ENCODE measurements at places on chromosomes 7 and 10.

- no peak for DNase-seq
Measured at GRCh38 chr10:102254426-102254825, 9.1 kb downstream of the GBF1 start.

DNA sequence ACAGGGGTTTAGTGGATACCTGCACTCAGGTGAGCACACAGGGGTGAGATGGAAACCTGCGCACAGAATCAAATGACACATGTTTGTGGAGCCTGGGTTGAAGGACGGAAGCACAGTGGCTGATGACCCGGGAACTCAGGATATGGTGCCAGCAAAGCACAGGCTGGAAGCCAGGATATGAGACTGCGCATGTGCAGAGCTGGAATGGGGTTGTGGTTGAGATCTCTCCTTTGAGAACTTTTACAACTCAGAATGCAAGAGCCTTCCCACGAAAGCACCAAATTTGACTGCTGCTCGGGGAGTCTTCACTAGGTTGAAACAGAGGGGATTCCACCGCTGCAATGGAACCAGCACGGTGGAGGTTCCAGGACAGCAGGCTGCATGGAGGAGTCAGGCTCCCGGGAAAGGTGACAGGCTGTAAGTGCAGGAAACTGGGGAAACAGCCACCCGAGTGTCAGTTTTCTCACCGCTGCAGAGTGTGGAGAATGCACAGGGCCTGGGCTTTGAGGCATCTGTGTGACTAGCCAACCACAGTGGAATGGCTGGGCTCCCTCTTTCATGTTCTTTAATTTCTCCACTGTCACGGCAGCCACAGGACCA lies 133.4 kb upstream of the TCERG1L start:
- no peak for DNase-seq

GRCh38 chr10:88187472-88187871 lies 324.0 kb downstream of the PTEN start:
- DNase-seq: no peak

- no peak for DNase-seq
Measured at GRCh38 chr7:122307228-122307621, 2.7 kb upstream of the FEZF1 start.

- DNase-seq: no peak
Measured at GRCh38 chr7:80847027-80847426, 71.8 kb downstream of the SEMA3C start.

GRCh38 chr10:73816917-73817729 lies 5.7 kb upstream of the NDST2 start:
- no peak for DNase-seq

DNA sequence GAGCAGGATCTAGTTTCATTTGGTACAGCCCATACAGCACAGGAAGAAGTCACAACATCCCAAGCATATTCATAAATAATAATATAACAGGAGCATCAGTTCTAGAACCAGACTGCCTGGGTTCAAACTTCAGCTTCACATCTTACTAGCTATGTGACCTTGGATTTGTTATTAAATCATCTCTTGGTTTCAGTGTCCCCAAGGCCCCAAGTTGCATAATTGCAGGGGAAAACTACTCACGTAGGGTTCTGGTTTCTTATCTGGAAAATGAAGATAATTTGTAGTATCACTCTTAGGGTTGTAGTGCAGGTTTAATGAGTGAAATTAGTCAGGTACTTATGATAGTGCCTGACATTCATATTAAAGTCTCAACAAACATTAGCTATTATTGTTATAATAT lies 5.5 kb upstream of the IQUB start:
- DNase-seq: no peak

- DNase-seq: no peak
Measured at GRCh38 chr7:4134631-4135030, 547.5 kb upstream of the FOXK1 start.

DNA sequence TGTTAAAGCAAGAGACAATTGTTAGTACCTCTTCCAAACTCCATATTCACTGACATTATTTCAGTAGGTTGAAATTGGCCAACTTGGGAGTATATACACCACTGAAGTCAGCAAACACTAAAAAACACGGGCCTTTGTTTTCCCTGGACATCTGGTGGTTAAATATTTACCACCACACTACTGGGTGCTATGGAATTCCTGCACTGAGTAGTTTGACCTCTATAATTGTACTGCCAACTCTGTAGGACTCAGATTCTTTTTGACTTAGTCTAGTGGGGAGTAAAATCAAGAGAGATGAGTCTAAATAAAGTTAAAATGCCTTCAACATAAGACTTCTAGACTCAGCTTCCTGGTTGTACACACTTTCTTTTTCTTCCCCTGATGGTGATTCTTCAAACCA lies 41.3 kb upstream of the TES start:
- no peak for DNase-seq

DNA sequence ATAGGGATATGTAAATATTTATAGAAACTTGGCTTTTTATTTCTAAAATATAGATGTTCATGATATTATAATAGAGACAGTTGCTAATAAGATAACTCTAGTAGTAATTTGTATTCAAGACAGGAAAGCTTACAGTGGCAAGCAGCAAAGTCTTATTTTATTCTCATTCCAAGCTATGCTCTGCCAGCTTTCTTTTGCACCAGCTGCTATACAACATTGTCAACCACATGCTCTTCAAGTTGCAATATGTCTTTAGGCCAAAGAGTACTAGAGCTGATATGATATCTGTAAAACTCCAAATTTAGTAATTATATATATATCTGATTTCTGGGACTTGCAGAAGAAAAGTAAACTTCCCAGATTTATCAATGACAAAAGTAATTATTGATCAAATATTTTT lies 350.1 kb downstream of the HGF start:
- DNase-seq: no peak

GRCh38 chr10:7788639-7789286 lies 786 bp downstream of the ATP5F1C start:
- no peak for DNase-seq

GRCh38 chr7:1078519-1078918 lies 9.4 kb upstream of the GPER1 start:
- no peak for DNase-seq

GRCh38 chr7:99229234-99229633 lies 21.3 kb upstream of the KPNA7 start:
- DNase-seq: no peak

DNA sequence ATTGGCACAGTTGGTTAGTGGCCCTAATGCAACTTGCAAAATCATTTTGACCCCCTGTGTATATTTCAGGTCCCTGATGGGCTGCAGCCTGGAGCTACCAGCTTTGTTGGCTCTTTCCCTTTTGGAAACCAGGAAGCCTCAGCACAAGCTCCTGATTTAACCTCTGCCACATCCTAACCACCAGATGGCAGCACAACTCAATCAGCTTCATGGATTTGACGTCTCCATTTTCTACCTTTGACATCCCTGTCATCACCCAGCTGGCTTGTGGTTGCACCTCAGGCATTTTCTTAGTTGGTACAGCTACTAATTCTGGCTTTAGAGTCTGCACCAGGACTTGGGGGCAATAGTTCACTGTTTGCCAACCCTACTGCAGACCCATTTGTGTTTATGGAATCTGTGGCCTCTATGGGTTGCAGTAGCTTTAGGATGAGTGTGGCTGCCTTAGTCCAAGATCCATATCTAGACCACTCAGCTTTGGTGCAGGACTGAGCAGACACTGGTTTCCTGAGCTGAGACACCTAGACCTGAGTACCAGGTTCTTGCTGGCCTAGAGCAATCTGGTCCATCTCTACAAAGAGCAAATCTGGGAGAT lies 456.2 kb downstream of the REEP3 start:
- DNase-seq: no peak

DNA sequence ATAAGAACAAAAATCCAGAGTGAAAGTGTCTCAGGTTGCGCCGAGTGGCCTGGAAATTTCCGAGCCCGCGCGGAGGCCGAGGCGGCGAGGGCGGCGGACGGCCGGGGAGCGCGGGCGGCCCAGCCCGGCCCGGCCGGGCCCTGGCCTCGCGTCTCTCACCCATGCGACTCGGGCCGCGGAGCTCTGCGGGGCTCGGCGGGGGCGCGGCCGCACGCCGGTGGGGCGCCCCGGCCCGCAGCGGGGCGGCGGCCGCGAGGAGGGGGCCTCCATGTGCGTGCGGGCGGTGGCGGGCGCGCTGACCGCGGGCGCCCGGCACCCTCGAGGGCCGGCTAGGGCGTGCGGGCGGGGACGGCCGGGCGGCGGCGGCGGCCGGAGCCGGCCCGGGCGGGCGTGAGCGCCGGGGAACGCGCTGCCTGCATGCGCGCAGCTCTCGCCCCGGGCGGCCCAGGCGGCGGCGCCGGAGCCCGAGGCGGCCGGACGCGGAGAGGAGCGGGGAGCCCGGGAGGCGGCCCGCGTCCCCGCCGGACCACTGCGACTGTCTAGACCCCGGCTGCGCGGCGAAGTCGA lies 302 bp upstream of the EN2 start:
- DNase-seq: no peak

DNA sequence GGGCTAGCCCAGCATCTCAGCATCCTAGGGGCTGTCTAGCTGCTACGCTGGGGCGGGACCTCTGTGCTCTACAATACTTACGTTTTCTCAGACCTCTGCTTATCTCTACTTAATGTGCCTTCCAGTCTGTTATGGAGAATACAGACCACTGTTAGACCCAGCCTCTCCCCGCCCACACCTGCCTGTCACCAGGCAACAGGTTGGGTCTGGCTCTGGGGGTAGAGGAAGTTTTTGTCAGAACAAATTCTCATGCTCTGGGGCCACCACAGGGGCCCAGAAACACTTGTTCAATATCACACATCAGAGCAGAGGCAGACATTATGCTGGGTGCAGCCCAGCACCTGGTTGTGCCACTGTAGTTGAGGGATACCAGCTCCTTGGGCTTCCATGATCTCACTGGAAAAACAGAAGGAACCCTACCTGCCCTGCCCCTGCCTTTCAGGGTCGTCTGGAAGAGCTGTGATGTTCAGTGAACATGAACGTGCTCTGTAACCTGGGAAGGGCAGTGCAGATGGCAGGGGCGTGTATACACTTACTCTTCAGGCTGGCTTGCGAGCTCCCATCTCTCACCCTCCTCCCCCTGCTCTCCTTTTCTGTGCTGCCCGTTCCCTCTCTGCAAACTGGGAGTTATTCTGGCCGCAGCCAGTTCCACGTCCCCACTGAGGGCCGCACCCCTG lies 135.2 kb upstream of the PODXL start:
- DNase-seq: no peak

- peak; percentile 24 for DNase-seq
Measured at GRCh38 chr10:74930965-74931364, 104.6 kb downstream of the KAT6B start.

GRCh38 chr7:55557666-55558188 lies 14.6 kb downstream of the VOPP1 start:
- no peak for DNase-seq

- DNase-seq: peak; percentile 2
Measured at GRCh38 chr10:55141892-55142291, 340.9 kb upstream of the PCDH15 start.

- no peak for DNase-seq
Measured at GRCh38 chr7:106216517-106216922, 68.3 kb downstream of the NAMPT start.

- no peak for DNase-seq
Measured at GRCh38 chr7:69482676-69483075, 115.6 kb upstream of the AUTS2 start.

- no peak for DNase-seq
Measured at GRCh38 chr10:52551046-52551445, 221.5 kb downstream of the MBL2 start.

DNA sequence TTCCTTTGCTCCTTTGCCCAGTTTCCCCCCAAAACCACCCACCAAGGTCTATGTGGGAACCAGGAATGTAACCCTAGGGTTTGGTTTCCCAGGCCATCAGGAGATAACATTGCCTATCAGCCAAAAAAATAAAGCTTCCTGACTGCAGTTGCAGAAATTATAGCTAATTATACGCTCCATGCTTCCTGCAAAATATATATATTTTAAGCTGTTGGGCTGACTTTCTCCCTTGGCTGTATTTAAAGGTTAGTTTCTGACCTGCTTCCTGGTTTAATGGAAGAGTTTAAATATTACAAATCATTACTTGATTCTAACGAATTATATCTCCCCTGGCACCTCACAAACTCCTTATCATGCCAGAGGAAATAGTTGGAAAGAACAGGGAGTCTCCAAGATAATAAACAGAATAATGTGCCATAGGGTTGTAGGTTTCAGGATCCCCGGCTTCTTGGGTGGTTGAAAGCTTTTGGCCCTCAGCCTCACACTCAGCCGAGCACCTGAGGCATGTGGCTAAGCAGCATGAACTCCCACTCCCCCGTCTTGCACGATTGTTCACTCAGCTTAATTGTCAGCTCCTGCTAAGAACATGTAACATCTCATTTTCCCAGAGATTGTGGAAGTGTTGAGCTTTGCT lies 79.9 kb downstream of the FZD1 start:
- no peak for DNase-seq

GRCh38 chr7:90968871-90969270 lies 295.4 kb upstream of the FZD1 start:
- DNase-seq: no peak

GRCh38 chr7:44292876-44293560 lies 32.4 kb downstream of the CAMK2B start:
- no peak for DNase-seq

- DNase-seq: peak; percentile 50
Measured at GRCh38 chr7:18345641-18346234, 149.8 kb upstream of the HDAC9 start.

DNA sequence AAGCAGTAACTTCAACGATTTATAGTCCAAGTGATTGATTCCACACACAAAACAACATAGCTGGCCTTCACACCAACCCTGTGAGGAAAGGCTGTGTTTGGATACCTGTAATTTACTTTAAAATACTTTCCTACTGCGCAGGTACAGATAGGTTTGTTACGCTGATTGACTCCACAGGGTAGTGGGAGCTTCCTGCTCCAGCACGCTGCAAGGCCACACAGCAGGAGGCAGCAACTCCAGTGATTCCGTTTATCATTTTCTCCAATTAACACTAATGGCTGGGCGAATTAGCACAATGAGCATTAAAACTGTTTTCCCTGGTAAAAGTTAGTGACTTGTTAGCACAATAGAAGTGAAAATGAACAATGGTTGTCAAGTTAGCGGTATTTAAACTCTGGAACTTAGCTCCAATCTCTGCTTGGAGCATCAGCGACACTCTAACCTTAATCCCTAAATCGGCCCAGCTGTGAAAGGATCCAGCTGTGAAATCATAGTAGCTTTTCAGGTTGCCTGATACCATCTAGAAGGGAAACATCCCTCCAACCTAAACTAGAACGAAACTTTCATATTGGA lies 959 bp downstream of the DCLRE1C start:
- DNase-seq: no peak

DNA sequence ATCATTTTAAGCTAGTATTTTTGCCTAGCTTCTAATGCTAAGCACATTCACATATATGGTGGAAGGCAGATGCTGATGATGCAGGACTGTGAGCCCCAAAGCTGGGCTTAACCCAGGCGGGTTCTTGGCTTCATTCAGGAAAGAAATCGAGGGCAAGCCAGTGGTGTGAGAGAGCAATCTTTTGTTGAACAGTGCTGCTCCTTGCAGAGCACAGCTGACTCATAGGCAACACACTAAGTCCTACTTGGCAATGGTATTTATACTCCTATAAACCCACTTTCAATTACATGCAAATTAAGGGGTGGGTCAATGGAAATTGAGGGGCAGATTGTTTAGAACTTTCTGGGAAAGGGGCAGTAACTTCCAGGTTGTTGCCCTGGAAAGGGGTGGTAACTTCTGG lies 42.0 kb upstream of the CELF2 start:
- no peak for DNase-seq

GRCh38 chr7:151754142-151754590 lies 122.7 kb downstream of the PRKAG2 start:
- peak; percentile 18 for DNase-seq
